KBM-7 (cell line): ENCODE measurements at places on chromosomes 1 and 21.

DNA sequence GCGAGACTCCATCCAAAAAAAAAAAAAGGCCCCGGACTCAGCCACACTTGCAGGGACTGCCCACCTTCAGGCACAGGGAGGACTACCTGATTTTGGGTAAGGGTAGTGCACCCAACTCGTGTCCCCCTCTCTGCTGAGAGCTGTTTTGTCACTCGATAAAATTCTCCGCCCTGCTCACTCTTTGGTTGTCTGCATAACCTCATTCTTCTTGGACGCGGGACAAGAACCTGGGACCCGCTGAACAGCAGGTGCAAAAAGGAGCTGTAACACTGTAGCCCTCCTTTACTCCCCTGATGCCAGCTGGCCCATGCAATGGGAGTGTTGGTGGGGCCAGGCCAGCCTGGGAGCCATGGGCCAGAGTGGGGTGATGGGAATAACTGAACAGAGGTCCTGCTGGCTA, 10.6 kb downstream of the S100B start:
- no peak for DNase-seq

DNA sequence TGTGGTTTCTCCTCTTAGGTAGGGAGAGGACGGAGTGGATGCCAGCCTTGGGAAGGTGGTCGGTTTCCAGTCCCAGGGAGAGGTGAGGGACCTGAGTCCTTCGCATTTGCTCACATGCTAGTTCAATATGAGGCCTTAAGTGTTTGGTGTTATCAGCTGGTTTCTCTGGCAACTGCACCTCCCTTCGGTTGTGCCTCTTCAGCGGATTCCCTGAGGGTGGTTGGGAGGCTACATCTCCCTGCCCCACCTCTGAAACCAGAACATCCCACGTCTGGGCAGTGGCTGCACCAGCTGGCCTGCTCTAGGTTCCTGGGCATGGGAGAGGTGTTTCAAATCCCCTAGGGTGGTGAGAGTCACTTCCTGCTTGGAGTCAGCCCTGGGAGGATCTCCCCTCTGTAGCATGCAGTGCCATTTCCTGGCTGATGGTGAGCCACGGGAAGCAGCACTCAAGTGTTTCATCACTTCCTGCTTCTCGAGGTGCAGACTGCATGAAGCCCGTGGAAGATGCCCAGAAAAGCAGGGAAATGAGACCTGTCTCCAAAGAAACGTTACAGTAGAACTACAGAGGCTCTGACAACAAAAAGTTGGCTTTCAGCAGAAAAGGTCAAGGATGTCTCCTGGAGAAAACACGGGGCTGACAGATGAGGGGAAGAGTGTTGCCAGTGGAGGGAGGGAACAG, 4.5 kb downstream of the TMEM125 start:
- peak; percentile 70 for DNase-seq

GRCh38 chr1:232377494-232377770, 252.5 kb downstream of the SIPA1L2 start:
- no peak for DNase-seq

- no peak for DNase-seq
Observed at GRCh38 chr1:159947942-159948341, 2.5 kb upstream of the IGSF9 start.

- DNase-seq = no peak
Observed at GRCh38 chr21:38140207-38140903, 116.4 kb upstream of the KCNJ15 start.

- DNase-seq = no peak
Observed at GRCh38 chr1:165876121-165876520, 48.7 kb downstream of the UCK2 start.

DNA sequence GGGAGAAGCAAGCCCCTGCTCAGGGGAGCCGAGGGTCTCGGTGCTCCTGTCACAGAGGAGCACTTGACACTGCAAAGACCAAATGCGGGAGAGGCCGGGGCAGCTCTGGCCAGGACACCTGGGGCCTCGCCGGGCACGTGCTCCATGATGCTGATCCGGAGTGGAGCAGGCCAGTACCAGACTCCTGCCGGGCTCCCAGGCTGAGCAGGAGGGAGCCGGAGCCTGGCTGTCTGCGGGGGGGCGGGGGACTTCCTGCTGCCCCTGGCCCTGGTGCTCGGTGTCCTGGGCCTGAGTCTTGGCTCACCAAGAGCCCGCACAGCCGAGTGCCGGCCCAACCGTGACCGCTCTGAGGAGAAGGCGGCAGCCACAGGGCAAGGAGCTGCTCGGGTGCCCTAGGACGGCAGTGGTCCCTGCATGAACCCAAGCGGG, 38.5 kb upstream of the TMEM52 start:
- DNase-seq = no peak

DNA sequence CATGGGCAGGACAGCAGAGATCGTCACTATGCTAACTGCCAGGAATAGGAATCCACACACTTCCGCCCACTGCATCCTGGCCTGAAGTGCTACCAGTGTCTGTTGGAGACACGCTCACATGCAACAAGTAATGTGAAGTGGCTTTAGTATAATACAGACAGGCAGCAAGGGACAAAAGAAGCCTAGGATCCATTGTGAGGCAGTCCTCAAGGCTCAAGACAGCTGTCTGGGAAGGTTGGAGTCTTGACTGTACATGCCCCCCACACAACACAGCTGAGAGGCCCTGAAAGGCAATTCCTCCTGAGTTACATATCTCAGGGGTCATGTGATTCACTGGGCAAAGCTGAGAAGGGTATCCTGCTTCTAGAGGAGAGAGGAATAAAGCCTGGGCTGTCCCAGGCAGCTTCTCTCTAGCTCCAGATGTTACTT, 39.9 kb upstream of the CD1D start:
- no peak for DNase-seq

DNA sequence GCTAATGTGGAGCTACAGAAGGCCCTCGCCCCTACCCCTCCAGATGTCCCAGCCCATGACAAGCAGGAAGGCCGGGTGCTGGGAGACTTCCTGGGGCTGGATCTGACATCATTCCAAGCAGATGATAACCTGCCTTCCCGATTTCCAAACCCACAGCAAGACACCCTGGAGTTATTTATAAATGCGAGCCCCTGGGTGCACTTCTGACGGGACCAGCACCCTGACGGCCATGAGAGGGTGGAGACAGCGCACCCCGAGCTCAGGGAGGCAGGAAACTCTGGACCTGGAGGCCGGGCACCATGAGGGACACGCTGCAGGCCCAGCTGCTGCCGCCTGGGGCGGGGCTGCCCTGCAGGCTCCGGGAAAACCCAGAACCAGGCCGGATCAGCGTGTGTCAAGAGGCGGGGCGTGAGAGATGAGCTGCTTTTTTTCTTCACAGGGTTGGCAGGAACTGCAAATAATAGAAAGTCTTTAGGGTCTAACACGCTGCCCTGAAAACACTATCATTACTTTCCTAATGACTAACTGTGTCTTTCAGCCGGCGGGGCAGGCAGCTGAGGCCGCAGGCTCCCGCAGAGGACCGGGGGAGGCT, 2.5 kb upstream of the PCBP3 start:
- no peak for DNase-seq

DNA sequence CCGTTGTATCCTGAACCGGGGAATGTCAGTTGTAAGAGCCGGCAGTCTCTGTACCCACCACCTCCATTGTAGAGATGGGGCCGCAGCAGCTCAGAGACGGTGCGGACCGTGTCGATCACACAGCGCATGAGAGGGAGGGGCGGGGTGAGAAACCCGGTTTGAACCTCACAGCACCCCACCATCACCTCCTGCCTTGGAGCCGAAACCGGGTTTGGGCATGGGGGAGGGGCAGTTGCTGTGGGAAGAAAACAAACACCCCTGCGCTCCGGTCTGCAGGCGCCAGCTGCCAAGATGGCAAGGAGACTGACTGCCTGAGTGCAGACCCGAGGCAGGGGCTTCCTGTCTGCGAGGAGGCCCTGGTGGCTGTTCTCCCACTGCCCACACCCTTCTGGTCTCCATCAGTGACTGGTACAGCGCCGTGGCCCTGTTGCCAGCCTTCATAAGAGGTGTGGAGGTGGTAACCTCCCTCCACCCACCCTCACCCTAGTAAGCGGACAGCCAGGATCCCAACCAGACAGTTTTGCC, 69.2 kb upstream of the SSBP3 start:
- no peak for DNase-seq

- DNase-seq = peak; percentile 72
Observed at GRCh38 chr1:59020151-59020997, 236.5 kb upstream of the JUN start.

DNA sequence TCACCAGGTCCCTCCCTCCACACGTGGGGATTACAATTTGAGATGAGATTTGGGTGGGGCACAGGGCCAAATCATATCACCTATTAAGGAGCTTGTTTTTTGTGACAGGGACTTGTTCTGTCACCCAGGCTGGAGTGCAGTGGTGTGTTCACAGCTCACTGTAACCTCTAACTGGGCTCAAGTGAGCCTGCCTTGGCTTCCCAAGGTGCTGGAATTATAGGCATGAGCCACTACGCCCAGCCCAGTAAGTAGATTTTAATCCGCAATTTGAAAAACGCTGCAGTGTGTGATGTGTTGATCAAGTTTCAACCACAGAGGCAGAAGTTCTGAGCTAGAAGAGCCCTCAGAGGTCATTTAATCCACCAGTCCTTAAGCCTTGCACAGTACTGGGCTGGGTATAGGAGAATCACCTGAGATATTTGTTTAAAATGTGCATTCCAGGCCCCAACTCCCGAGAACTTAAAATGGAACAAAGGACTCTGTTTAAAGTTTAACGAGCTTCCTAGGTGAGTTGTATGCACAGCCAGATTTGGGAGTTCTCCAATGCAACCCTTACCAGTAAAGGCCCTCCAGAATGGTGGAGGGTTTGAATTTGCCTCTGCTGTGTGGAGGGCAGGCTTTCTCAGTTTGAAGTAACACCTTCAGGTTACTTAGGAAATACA, 13.4 kb downstream of the RPL11 start:
- no peak for DNase-seq

GRCh38 chr1:17545356-17545755, 5.9 kb downstream of the ARHGEF10L start:
- no peak for DNase-seq

DNA sequence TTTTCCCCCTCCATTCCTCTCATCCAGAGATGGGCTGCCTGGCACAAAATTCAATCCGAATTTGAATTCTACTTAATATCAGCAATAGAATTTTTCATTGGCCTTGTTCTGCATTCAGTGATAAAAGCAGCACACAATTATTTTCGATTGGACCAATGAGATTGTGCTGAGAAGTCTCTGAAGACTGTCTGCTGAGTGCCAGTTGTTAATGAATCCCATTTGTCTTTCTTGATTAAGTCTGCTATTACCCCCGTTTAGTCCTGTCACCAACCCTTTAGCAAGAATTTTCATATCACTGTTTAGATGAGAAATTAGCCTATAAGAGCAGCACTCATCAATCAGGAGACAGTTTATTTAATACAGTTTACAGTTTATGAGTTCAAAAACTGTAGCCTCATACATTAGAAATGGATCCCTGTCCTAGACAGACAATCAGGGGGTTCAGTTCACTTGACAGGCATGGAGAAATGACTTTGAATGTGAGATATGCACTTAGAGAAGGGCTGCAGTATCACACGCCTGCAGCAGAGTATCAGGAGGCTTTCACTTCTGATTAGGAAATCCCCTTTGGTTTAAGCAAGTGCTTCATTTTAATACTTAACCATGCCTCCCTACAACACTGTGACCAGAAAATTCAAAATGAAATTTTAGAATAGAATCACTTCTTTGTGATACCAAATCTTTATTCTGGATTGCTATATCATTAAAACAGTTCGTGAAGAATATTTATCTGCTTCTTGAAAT, 304.7 kb upstream of the PTBP2 start:
- no peak for DNase-seq

DNA sequence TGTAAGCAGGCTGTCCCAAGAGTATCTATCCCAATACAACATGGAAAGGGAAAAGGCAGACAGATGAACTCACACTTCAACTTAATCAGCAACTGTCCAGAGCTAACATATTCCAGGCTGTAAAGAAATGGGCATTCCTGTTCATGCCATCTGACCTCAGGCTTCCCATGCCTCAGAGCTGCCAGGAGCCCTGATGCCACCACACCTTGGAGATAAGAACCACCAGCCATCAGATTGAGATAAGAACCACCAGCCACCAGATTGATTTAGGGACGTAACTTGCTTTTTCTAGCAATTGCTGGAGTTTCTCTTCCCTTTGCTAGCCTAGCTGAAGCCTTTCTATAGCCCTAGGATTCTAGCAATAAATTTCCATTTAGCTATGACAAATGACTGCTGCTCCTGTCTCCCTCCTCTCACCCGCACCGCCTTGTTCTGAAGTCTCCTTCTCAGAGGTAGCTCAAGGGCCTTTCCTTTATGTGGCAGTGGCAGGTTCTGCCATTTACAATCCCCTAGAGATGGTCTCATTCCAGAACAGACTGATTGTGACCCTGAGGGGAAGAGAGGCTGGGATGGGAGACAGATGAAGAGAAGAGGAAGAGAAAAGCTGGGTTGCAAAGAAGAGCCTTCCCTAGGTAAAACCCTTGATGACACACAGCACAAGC, 88.0 kb upstream of the CTTNBP2NL start:
- no peak for DNase-seq

DNA sequence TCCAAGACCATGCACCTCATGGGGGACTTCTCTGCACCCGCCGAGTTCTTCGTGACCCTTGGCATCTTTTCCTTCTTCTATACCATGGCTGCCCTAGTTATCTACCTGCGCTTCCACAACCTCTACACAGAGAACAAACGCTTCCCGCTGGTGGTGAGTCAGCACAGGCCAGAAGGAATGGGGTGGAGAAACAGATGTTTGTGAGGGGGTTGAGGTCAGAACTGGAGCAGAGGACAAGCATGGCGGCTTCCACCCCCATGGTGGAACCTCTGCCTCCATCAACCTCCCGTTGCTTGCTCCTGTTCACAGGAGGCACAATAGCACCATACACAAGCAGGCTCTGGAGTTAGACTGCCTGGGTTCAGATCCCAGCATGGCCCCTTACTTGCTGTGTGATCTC, 6.9 kb upstream of the ATXN7L2 start:
- no peak for DNase-seq

- DNase-seq = peak; percentile 45
Observed at GRCh38 chr1:71587961-71588360, 507.1 kb upstream of the ZRANB2 start.

- DNase-seq = no peak
Observed at GRCh38 chr1:160214481-160215140, 9.4 kb downstream of the PEA15 start.

- DNase-seq = no peak
Observed at GRCh38 chr1:3422638-3423037, 31.8 kb upstream of the ARHGEF16 start.

- no peak for DNase-seq
Observed at GRCh38 chr1:14140831-14141401, 440.9 kb downstream of the PRDM2 start.

GRCh38 chr1:208511242-208511860, 267.2 kb upstream of the PLXNA2 start:
- DNase-seq = no peak
